Vagina (tissue), 2 donors: ENCODE measurements at places on chromosomes 11 and 22. TPM values are rescaled to one million over a fixed set of nuclear protein-coding genes. Genes with fewer than 3 reads are reported as not detected.

DNA sequence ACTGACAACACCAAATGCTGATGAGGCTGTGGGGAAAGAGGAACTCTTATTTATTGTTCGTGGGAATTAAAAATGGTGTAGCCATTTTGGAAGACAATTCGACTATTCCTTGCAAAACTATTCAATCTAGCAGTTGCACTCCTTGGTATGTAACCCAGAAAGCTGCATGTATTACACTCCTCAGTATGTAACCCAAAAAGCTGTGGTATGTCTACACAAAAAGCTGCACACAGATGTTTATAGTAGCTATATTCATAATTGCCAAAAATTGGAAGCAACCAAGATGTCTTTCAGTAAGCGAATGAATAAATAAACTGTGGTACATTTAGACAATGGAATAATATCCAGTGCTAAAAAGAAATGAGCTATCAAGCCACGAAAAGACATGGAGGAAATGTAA, 4.9 kb downstream of the NNMT start:
- DNase-seq: no peak

GRCh38 chr22:50141891-50142363, 28.6 kb upstream of the PANX2 start:
- DNase-seq: no peak

GRCh38 chr11:78993802-78994430, 419.3 kb upstream of the NARS2 start:
- DNase-seq: no peak

DNA sequence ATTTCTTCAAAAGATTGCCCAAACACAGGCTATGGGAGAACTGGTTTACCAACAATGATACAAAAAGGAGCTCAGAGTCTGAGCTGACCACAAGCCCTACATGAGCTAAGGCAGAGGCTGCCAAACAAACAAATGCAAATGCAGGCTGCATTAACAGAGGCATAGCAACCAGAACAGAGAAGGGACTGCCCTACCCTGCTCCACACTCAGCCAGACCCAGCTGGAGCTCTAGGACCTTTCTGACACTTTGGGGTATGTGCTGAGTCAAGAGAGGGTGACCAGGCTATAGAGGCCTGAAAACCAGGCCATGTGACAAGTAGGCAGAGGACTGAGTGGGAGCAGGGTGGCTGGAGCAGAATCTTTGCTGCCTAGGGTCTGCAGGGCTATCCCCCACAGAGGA, 17.8 kb upstream of the P2RY2 start:
- DNase-seq: no peak

- DNase-seq: peak; percentile 70
Measured at GRCh38 chr22:47631571-47632102, 869.2 kb downstream of the TBC1D22A start.

BRSK2 gene
- 3.9 TPM for total RNA-seq

DNA sequence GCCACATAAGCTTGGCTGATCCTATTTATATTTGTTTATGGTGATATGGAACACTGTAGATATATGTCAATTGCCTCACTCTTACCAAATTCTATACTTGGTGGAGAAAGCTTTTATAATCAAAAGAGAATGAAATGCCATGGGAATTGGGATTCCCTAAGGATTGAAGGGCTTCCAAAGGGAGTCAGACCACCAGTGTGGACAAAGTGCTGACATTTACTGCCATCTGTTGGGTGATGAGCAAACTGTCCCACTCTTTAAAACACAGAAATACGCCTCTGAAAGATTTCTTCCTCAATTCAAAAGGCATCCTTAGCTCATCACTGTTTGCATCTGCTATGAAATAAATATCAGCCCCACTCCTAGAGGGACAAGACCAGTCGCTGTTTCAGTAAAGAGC, 7.1 kb downstream of the SLC1A2 start:
- DNase-seq: no peak

OR52A1 gene
- total RNA-seq: not detected

- DNase-seq: no peak
Measured at GRCh38 chr11:64665411-64665821, 57.6 kb downstream of the NRXN2 start.

DNA sequence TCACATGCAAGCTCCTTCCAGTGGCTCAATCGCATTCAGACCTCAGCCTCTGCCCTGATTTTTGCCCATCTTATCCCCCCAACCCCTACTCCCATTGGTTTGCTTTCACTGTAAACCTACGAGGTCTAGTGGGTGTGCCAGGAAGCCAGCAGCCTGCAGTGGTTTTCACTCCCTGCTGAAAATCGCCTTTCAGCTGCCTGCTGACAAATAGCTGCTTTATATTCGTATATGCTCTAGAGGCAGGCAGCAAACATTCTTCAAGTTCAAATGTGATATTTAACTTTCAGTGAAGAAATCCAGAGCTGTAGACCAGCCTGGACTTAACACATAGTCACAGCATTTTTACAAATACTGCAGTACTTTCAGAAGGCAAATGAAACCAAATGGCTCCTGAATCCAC, 92.8 kb upstream of the APOA1 start:
- no peak for DNase-seq

PTPN5 gene
- total RNA-seq: 0.49 TPM

DNA sequence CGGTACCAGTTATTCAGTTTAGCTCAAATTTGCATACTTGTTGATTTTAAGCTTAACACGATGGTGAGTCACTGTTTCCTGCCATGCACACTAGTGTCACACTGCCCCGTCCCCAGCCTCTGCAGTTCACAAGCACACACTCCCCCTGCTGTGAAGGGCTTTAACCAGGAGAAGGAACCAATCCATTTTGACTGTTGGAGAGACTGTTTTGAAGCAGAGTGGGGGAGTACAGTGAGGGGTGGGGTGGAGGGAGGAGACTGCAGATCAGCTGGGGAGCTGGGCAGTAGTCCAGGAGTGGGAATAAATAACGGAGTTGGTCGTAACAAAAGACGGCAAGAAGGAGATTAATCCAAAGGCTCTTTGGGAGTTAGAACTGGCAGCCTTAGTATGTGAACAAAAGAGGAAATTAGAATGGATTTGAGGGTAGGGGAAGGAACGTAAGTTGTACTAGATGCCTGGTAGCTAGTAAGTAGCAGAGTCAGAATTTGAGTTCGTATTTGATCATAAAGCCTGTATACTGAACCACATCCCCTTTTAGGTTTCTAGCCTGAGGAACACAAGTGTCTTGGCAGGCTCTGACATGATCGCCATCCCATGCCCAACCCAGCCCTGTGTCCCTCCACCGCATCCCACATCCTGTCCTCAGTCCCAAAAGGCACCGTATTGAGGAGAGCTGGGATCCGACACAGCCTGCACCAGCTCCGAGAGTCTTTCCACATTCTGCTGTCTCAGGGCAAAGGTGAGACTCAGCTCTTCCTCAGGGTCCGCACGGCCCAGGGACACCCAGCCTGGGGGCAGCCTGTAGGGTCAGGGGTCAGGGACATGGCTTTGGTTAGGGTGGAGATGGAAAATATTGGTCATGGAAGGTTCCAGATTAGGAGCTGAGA, 862 bp downstream of the TPP1 start:
- DNase-seq: no peak
